ENCODE measurements at places on chromosomes 2 and 18.

DNA sequence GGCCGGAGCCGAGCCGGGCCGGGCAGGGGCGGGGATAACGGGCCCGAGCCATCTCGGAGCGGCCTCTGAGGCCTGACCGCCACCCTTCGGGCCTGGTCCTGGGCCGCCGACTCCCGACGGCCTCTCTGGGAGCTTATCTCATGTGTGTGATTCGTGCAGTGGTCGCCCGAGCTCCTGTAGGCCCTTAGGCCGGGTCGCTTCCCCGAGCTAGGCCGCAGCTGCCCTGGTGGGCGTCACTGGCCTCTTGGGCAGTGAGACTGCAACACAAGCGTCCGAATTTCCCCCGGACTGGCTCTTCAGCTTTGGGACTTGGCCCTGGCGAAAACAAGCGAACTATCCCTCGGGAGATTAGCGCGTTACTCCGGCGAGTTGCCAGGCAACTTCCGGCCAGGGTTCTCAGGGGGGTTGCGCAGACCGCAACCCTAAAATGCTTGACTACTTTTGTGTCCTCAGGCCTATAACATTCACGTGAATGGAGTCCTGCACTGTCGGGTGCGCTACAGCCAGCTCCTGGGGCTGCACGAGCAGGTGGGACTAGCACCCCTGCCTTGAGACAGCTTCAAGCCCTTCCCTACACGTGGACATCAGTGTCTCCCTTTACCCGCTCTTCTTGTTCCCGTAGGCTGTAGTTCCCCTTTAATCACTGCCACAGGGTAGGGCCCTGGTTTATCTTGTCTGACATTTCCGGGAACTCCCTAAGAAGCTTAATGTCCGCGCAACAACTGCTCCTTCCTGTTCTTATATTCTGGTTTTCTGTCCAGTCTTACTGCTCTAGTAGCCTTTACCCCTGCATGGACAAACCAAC is 602 bp downstream of the SNX17 start:
- peak; percentile 26 for DNase-seq

DNA sequence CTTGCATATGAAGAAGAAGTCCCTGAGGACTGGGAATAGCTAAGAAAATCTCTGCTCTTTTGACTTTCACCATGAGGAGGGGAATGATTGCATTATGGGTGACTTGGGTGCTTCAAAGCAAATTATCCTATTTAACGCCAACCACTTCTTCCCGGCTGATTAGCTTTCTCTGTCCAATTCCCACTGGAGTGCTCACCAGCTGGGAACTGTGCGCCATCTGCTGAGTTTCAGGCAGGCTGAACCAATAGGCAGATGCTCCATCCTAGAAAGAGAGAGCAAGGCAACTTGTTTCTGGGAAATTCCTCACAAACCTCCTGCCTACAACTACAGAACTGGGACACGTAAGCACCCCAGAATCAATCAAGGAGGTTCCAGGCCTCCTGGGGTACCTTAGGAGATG is 49.4 kb downstream of the POLE4 start:
- DNase-seq, result no peak

GRCh38 chr2:221434142-221434541 is 138.0 kb downstream of the EPHA4 start:
- DNase-seq, result no peak

- DNase-seq, result no peak
These were observed 18.4 kb downstream of the ZC3H6 start for GRCh38 chr2:112293636-112294401.

DNA sequence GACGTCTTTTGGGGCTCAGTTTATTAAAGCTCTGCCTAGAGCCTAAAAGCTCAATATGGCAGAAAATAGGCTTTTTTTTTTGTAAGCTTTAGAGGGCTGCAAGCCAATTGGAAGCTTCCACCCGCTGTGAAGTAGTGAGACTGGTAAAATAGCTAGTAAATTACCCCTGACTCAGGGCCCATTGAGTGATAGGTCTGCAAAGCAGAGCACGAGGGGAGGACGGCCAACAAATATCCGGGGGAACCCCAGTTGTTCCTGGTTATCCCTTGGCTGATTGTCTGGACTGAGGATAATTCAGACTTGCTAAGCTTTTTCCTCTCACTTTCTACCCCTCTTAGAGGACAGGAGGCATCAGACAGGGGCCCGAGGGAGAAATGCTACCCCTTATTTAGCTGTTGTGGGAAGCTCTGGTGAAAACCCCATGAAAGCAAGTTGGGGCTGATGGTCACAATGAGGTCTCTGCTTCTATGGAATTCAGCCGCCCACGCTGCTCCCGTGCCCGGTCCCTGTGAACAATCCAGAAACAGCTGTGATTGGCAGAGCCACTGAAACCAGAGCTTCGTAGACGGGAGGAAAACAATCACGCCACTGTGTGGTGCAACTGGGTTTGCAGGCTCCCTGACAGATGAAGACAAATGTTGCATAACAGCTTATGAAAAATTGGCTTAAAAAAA is 141.9 kb upstream of the LGALSL start:
- no peak for DNase-seq

GRCh38 chr2:239514754-239515530 is 114.1 kb upstream of the HDAC4 start:
- DNase-seq, result no peak

DNA sequence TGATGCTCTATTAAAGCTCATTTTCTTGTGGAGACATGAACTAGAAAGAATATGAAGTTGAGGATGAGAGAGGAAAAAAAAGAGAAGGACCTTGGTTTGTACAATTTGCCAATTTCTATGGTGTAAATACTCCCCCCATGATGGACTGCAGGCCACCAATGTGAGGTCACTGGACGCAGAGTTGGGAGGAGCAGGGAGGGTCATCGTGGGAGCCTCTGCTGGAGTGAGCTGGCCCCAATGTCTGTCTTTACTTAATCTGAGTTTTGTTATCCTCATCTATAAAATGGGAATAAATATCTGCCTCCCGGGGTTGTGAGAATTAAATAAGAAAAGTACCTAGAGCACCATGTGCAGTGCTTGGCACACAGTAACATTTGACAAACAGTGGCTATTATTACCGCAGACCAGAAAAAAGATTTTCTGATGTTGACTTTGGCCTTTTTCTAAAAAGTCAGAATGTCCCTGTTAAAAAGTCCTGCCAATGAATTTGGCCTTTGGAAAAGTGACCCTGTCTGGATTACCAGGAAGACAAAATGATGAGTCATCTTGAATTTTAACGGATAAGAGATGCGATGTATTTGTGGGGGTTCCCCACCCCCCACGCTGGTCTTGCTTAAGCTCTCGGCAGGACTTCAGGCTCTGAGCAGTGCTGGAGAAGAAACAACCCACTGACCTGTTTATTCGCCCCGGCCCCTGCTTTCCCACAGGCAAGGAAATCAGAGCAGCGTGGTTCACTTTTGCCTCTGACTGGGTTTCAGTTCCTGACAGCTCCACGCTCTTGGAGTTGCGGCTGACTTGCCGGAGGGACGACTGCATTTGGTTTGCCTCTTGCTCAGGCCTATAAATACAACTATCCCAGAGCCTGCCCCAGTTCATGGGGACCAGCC is 50.3 kb upstream of the FOSL2 start:
- DNase-seq, result no peak

DNA sequence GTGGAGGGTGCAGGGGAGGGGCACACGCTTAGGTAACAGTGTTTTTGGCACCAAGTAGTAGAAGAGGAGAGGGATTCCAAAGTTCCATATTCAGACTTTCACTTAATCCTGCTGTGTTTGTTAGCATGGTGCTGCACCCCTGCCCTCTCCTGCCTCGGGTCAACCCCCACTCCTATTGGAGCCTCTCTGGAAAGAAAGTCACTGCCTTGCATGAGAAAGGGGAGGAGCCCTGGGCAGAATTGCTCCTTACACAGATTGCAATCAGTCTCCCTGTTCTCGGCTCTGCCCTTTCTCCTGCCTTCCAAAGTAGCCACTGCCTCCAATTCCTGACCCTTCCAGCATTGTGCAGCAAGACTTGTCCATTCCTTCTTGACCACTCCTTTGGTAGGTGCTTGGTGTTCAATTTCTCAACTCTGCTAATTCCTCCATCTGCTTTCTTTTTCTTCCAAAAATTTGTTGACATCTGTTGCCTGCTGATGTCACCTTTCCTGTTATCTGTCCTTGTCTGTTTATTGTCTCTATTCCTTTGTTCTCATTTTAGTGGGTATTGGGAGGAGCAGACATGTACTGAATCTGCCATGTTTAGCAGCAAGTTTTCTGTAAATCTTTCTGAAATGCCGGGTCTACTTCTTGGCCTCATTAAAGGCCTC is 225.4 kb downstream of the LOXHD1 start:
- no peak for DNase-seq

- DNase-seq, result no peak
These were observed 76.7 kb downstream of the TCF4 start for GRCh38 chr18:55511277-55511676.

GRCh38 chr18:5710676-5711075 is 166.9 kb upstream of the EPB41L3 start:
- no peak for DNase-seq

DNA sequence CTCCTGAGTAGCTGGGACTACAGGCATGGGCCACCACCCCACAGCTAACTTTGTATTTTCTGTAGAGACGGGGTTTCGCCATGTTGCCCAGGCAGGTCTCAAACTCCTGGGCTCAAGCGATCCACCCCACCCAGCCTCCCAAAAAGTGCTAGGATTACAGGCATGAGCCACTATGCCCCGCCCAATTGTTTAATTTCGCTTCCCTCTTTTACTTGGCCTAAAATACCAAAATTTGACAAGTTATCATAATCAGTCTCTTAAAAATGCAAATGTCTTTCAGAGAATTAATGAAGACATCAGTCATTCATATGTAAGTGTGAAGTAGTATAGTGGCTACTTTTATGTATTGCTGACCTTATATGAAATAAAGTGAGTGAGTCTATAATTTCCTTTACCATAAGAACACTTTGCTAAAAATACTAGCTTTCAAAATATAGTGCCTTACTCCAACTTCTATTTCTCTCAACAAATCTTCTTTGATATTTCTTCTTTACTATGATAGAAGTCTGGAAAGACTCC is 9.8 kb downstream of the FBXO11 start:
- DNase-seq, result no peak

DNA sequence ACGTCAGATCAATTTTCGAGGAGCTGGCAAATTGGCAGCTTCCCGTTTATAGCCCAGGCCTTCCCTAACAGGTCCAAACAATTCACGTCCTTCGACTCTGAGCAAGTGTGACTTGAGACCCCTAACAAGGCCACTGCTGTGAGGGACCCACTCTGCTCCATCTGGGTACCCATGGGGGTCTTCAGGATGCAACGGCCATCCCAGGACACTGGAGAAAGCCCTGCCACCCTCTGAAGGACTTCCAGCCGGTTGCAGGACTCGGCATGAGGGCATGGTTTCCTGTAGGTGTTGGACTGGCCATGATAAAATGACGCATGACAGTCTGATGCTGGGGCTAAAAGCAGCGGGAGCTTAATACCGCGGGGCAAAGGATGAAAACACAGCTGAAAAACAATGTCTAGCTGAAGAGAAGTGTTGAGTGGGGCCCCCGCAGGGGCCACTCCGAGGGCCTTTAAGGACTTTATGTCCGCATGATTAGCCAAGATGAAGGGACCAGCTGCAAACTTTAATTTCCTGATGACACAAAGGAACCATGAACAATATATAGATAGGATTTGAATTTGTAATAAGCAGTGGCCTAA is 113.3 kb upstream of the ZNF521 start:
- no peak for DNase-seq

- DNase-seq, result no peak
These were observed 59.0 kb downstream of the PRKCE start for GRCh38 chr2:45710468-45710867.

GRCh38 chr2:60262178-60262577 is 291.3 kb downstream of the BCL11A start:
- DNase-seq, result no peak

- DNase-seq, result no peak
These were observed 34.0 kb downstream of the UGP2 start for GRCh38 chr2:63875559-63876245.

- DNase-seq, result peak; percentile 24
These were observed 100.5 kb downstream of the CDC42EP3 start for GRCh38 chr2:37570773-37571586.

DNA sequence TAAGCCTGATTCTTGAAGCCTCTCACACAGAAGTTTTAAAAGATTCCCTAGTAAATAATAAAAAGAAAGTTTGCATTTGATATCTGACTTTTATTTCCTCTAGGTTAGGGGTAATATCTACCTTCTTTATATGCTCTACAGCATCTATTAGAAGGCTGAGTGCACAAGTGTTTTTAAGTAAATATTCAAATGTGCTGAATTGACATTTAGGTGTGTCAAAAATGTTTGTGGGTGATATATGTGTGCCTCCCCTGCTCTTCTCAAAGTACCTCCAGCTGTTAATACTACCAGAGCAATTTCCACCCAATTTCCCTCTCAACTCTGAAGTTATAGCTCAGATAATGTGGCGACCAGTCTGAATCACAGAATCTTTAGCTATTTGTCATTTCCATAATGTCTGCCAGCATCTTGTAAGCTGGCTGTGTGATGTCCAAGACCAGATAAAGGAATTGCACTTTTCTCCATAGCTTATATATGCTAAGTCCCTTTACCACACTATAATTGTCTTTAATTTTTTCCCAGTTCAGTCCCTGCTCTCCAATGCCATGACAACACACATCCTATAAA is 24.4 kb upstream of the ERMN start:
- DNase-seq, result no peak

DNA sequence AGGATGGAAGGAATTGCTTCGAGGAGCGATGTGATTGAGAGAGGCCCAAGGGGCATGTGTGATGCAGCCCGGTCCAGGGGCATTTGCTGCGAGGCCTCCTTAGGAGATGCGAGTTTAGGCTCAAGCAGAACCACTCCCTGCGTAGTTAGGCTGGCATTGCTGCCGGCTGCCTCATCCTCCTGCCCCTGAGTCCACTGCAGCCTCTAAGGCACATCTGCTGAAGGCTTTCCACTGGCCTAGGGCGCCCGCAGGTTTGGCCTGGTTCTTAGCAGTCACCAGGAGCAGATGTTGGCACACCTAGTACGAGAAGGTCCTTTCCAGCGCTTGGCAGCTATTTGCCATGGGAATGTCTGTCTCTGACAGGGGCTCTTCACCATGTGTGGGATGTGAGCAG is 20.7 kb downstream of the INPP5D start:
- no peak for DNase-seq

DNA sequence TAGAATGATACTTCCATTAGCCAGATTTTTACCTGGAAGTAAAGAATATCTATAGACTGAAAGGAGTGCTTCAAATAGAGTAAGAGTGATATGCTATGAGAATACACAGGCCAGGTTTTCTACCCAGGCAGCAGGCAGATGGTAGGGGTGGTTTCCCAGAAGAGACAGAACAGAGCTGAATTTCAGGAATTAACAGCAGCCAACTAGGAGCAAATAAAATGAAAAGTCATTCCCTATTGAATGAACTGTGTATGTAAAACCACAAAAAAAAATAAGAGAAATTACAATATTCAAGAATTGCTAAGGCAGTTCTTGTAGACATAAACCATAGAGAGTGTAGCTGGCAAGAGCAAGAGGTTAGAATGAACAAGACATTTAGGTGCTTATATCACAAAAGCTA is 336.8 kb downstream of the KCNJ3 start:
- no peak for DNase-seq

GRCh38 chr2:3742743-3743508 is 39.6 kb downstream of the DCDC2C start:
- no peak for DNase-seq
